Activated naive CD4-positive, alpha-beta T cell treated with anti-CD3 and anti-CD28 coated beads, Interleukin-2, amount 50 U/mL, for 72 hours (primary cell): ENCODE measurements at places on chromosomes 12 and 14.
A peak's percentile ranks its signal among the peaks of the same experiment; 100 is the strongest.

GRCh38 chr12:113043240-113043639 is 13.3 kb upstream of the DTX1 start:
- no peak for DNase-seq

DNA sequence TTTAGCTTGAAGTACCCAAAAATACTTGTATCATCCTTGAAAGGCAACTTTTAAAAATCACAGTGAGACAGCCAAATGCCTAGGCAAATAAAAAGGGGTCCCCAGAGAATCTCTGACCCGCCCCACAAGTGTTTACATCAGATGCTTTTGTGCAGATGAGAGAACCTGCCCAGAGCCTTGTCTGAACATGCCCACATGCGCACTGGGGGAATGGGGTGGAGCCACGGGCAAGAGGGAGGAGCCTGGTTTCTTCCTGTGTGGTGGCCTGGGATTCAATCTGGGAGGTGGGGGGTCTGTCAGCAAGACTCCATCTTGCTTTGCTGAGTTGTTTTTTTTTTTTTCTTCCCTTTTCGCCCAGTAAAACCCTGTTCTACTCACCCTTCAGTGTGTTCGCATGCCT is 381.7 kb upstream of the CCDC196 start:
- no peak for DNase-seq

DNA sequence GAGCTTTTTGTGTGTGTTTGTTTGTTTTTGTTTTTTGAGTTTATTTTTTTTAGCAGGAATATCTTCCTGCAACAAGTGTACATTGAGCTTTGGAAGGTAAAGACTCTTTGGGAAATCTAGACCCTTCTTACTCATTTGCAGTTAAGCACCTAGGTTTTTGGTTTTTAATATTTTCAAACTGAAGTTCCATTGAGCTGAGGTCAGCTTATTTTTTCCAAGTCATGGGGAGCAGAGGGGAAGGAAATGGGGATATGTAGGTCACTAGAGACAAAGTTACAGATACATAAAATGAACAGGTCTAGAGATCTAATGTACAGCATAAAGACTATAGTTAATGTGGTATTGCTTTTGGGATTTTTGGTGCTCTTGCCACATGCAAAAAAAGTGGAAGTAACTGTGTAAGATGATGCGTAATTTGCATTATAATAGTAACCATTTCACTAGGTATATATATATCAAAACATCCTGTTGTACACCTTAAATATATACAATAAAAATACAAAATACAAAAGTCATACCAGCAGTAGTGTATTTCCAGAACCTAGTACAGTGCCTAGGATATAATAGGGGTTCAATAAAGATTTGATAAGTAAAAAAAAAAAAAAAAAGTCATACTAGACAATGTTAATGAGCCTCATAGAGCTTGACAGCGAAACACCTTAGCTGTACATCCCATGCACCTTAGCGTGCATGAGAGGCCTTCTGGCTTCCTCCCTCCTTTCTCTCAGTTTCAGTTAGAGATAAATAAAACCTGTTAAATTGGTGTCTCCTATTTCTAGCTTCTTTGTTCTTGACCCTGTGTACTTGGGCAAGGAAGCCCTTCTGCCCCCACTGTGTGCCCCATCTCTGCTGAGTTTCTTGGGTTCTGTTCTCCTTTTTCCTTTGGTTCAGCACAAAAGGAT is 22.7 kb downstream of the CGRRF1 start:
- DNase-seq = no peak

DNA sequence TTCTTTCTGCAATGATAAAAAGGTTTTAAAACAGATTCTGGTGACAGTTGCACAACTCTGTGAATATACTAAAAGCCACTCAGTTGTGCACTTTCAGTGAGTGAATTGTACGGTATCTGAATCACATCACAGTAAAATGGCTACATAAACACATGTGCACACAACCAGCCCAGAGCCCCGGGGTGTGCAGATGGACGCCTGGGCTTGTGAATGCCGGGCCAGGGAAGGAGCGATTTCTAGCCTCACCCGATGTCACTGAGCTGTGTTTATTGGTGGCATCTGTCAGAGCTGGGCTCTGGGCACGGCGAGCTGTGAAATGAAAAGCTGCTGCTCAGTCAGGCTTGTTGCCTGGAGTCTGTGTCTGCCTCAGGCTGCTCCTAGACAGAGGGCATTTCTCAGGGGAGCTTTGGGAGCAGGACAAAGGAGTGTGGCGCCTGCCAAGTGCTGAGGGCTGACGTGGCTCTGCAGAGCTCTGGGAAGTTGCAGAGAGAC is 25.9 kb downstream of the RHOF start:
- DNase-seq = no peak

- DNase-seq = no peak
These were observed 191.5 kb upstream of the CAND1 start for GRCh38 chr12:67077617-67078016.

DNA sequence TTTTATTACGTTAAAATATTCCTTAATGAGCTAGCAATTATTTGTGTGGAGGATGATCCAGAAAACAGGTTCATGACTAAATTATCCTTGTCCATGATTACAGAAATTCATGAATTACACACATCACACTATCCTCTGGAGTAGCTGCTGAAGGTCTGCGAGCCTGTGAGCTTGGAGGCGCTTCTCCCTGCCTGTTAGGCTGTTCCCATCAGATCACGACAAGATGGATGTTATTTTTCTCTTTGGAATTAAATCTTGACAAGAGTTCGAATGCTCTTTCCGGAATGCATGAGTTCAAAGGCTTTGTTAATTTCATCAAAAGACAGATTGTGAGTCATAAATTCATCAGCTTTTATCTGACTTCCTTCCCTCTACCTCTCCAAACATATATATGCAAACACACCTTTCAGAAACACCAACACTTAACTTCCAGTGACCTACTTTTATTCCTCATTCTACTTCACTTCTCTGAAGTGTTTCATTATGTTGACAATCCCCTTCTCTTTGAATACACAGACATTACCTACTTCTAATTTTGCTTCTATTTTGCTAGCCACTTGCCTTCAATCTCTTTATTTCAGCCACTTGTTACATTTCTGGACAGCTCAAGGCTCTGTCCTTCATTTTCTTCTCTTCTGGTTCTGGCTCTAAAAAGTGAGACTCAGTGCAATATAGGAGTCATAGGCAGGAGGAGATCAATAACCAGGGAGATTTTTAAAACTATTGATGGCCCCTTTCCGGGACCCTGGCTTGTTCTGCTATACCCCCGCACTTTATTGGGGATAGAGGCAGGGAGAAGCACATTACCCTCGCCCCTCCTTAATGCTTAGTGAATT is 274.6 kb downstream of the BTG1 start:
- no peak for DNase-seq

DNA sequence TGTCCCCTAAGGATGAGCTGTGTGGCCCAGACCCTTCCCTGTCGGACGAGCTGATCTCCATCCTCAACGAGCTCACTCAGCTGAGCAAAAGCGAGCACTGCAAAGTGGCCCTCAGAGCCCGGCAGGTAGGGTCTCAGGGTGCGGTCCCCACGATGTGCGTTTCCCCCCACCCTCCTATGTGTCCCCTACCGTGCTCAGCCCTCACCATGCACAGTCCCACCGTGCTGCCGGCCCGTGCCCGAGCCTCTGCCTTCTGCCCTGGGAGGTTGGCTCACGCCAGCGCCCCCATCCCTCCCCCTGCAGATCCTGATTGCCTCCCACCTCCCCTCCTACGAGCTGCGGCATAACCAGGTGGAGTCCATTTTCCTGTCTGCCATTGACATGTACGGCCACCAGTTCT is 86.6 kb downstream of the FOXN4 start:
- DNase-seq = no peak

GRCh38 chr12:28378736-28379135 is 188.5 kb downstream of the CCDC91 start:
- DNase-seq = no peak

DNA sequence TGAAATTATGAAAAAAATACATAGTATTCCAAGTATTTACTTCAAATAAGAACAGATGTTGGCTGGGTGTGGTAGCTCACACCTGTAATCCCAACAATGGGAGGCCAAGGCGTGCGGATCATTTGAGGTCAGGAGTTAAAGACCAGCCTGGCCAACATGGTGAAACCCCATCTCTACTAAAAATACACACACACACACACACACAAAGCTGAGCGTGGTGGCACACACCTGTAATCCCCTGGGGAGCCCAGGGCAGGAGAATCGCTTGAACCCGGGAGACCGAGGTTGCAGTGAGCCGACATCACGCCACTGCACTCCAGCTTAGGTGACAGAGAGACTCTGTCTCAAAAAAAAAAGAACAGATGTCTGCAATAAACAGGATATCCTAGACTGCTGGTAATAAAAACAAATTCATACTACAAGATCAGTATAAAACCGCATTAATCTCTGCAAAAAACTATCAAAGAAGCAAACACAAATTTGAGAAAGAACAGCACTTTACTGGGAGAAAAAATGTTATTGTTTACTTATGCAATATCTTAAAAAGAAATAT is 23.8 kb downstream of the EEA1 start:
- no peak for DNase-seq

DNA sequence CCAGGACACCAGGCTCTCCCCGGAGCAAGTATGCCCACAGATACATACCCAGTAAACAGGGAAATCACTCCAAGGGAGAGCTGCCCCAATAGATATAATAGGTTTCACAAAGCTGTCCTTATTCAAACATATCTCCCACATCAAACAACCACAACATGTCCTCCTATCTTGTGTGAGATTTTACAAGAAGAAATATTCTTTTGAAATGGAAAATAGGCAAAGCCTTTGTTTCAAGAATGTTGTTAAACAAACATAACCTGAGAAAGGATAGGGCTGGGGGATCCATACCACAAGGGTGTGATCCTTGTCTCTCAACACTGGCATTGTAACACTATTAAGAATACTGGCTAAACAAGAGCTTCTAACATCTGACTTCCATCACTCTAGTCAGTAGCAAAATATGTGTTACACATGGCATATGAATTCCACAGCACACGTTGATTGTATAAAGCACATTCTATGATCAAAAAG is 32.9 kb downstream of the LGR5 start:
- DNase-seq = no peak

GRCh38 chr12:1662761-1663439 is 28.0 kb upstream of the ADIPOR2 start:
- no peak for DNase-seq

DNA sequence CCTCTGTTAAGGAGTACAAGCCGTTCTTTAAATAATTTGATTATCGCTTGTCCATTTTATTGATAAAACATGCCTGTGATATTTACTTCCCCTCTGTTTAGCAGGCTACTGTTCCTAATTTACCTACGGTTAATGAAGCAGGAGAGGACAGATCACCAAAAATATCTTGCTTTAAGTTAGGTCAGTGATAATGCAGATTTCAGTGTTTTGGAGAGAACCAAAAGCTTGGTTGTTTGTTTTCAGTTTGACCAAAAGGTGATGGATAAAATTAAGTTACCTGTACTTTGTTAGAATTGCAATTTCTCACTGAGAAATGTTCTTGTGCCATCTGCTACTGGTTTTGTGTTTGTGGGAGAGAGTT is 958 bp downstream of the SPATS2 start:
- DNase-seq = no peak

GRCh38 chr14:99280852-99281251 is 8.9 kb upstream of the BCL11B start:
- no peak for DNase-seq

DNA sequence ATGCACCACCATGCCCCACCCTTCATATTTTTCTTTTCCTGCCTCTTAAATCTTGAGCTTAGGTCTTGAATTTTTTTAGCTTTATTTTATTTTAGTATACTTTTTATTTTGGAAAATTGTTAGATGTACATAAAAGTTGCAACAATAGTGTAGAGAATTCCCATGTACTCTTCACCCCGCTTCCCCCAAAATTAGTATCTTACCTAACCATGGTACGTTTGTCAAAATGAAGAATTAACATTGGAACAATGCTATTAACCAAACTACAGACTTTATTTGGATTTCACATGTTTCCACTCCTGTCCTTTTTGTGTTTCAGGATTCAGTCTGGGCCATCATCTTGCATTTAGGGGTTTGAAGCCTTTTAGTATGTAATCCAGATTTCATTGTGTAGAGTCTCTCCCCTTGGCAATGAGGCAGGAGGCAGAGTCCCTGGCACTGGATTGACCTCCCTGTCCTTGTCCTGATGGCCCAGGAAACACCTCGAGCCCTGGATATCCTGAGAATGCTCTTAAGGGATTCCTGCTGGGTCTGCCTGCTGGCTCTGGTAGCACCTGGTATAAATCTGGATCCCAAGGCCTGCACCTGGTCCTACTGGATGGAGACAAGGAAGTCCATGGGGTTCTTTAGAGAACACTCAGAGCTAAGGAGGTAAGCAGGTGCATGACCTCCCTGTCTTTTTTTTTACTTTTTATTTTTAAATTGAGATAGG is 19.9 kb upstream of the CTDSP2 start:
- DNase-seq = no peak

DNA sequence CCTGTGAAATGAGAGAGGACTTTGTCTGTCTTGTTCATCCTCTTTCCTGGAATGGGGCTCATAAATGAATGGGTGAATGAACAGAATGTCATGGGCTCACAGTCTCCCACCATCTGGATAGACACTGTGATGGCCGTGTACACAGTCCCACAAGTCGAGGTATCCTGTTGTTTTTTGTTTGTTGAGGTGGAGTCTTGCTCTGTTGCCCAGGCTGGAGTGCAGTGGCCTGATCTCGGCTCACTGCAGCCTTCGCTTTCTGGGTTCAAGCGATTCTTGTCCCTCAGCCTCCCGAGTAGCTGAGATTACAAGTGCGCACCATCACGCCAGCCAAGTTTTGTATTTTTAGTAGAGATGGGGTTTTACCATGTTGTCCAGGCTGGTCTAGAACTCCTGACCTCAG is 16.1 kb upstream of the PLA2G1B start:
- no peak for DNase-seq

DNA sequence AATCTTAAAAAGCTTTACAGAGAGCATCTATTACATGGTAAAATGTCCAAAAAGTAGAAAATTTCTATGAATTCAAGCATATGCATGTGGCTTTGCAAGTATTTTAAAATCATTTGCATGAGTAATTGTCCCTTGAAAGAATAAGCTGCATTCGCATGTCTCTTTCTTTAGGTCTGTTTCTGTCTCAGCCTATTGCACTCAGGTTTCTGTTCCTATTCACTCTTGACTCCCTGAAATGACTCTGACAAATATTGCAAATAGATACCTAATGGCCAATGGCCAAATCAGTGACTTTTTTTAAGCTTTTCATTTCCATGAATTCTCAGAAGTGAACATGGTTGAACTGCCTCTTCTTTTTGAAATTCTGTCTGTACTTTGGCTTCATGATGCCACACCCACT is 6.4 kb upstream of the TTC8 start:
- DNase-seq = no peak

- DNase-seq = peak; percentile 73
These were observed 16.5 kb downstream of the PRKCH start for GRCh38 chr14:61337893-61338292.

GRCh38 chr12:5807090-5807414 is 138.0 kb downstream of the ANO2 start:
- DNase-seq = no peak

DNA sequence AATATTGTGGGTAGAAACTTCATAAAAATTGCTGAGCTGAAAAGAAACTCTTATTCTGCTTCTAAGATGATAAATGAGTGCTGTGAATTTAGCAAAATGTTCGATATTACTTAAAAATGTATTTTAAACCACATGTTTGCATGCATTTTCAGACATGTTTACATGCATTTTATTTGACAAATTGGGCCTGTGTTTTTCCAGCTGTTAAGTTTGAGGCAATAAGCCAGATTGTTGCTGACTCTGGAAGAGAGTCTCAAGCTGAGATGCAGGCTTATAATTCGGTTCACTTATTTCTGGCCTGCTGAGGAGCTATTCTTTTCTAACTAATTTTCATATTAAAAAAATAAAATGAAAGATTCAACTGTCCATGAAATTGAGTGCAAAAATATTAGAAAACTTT is 110.1 kb downstream of the SYNE2 start:
- no peak for DNase-seq
